ENCODE measurements at places on chromosomes 6 and 20.

DNA sequence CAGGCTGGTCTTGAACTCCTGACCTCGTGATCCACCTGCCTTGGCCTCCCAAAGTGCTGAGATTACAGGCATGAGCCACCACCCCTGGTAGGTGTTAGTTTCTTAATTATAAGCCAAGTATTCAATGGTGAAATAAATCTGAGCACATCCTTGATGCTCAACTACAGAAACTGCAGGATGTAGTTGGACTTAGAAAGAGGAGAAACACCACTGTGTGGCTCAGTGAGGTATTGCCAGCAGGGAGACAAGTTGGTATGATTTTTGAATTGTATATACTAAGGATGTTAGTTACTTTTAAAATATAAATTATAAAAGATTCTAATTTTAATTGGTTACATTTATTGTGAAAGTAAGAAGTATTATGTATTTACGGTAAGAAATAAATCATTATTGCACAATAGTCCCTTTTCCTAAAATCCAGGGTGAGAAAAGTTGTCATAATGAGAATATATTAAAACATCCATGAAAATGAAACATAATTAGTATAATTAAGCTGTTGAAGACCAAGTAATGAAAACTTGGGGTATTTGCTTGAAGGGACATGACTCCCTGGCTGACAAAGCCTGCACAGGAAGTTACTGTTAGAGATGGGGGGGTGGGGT lies 17.6 kb downstream of the SLC18B1 start:
- H3K27ac ChIP-seq: no peak overlapping the region
- H3K4me3 ChIP-seq: no peak overlapping the region
- no peaks in the 10 kb centered on the region for H3K27me3 ChIP-seq
- H3K4me1 ChIP-seq: no peaks in the 10 kb centered on the region
- peaks cover 22% of the 10 kb centered on the region for H3K36me3 ChIP-seq
- peak; percentile 27 for DNase-seq

DNA sequence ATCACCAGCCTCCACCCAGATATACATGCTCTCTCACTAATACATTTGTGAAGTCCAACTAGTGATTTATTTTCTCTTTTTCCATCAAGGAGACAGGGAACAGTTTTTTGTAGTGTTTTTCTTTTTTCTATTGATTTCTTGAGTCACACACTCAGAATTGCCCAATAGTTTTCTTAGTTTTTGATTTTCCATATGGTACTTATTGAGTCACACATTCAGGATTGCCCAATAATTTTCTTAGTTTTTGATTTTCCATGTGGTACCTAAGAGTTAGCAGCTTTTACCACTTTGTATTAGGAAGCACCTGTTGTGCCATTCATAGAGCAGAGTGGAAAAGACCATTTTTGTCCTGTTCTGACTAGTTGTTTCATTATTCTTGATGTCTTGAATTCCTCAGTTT lies 1268.8 kb downstream of the EPHA7 start:
- DNase-seq: no peak
- no peaks in the 10 kb centered on the region for H3K4me1 ChIP-seq
- H3K36me3 ChIP-seq: peaks cover 2% of the 10 kb centered on the region
- no peak overlapping the region for H3K27ac ChIP-seq
- no peak overlapping the region for H3K4me3 ChIP-seq
- no peaks in the 10 kb centered on the region for H3K27me3 ChIP-seq

- no peak overlapping the region for H3K27ac ChIP-seq
- H3K4me1 ChIP-seq: no peaks in the 10 kb centered on the region
- no peaks in the 10 kb centered on the region for H3K27me3 ChIP-seq
These were observed 106.4 kb downstream of the MRPL14 start for GRCh38 chr6:44020664-44021425.

GRCh38 chr6:112188906-112189305 lies 65.5 kb downstream of the LAMA4 start:
- H3K27me3 ChIP-seq: peaks cover 14% of the 10 kb centered on the region
- DNase-seq: no peak
- H3K4me1 ChIP-seq: no peaks in the 10 kb centered on the region
- H3K27ac ChIP-seq: no peak overlapping the region
- no peaks in the 10 kb centered on the region for H3K36me3 ChIP-seq
- H3K4me3 ChIP-seq: no peak overlapping the region

- no peak for DNase-seq
- H3K27me3 ChIP-seq: no peaks in the 10 kb centered on the region
- no peak overlapping the region for H3K4me3 ChIP-seq
- no peak overlapping the region for H3K27ac ChIP-seq
- H3K36me3 ChIP-seq: no peaks in the 10 kb centered on the region
These were observed 39.3 kb downstream of the TSBP1 start for GRCh38 chr6:32332433-32332832.

- H3K4me3 ChIP-seq: no peak overlapping the region
- H3K4me1 ChIP-seq: no peaks in the 10 kb centered on the region
- no peak for DNase-seq
- no peak overlapping the region for H3K27ac ChIP-seq
These were observed 90.7 kb downstream of the SNAP25 start for GRCh38 chr20:10309326-10309725.

- H3K27me3 ChIP-seq: peaks cover 14% of the 10 kb centered on the region
- no peaks in the 10 kb centered on the region for H3K36me3 ChIP-seq
- no peak overlapping the region for H3K4me3 ChIP-seq
- no peaks in the 10 kb centered on the region for H3K4me1 ChIP-seq
These were observed 622.6 kb downstream of the EPM2A start for GRCh38 chr6:145112711-145113148.

GRCh38 chr6:37289931-37290330 lies 32.0 kb upstream of the TMEM217 start:
- H3K4me3 ChIP-seq: no peak overlapping the region
- peak overlapping the region; percentile 24 for H3K27ac ChIP-seq
- H3K4me1 ChIP-seq: peaks cover 20% of the 10 kb centered on the region
- peak; percentile 17 for DNase-seq
- H3K36me3 ChIP-seq: peaks cover 44% of the 10 kb centered on the region
- no peaks in the 10 kb centered on the region for H3K27me3 ChIP-seq

- no peak overlapping the region for H3K4me3 ChIP-seq
- DNase-seq: no peak
- peaks cover 20% of the 10 kb centered on the region for H3K4me1 ChIP-seq
- H3K36me3 ChIP-seq: no peaks in the 10 kb centered on the region
- H3K27me3 ChIP-seq: no peaks in the 10 kb centered on the region
These were observed 2.4 kb upstream of the ZFP64 start for GRCh38 chr20:52193886-52194545.

GRCh38 chr6:169725125-169726048 lies 1.1 kb upstream of the PHF10 start:
- H3K4me3 ChIP-seq: peak overlapping the region; percentile 80
- peak; percentile 38 for DNase-seq
- peaks cover 9% of the 10 kb centered on the region for H3K36me3 ChIP-seq
- no peaks in the 10 kb centered on the region for H3K27me3 ChIP-seq
- H3K4me1 ChIP-seq: peaks cover 29% of the 10 kb centered on the region

DNA sequence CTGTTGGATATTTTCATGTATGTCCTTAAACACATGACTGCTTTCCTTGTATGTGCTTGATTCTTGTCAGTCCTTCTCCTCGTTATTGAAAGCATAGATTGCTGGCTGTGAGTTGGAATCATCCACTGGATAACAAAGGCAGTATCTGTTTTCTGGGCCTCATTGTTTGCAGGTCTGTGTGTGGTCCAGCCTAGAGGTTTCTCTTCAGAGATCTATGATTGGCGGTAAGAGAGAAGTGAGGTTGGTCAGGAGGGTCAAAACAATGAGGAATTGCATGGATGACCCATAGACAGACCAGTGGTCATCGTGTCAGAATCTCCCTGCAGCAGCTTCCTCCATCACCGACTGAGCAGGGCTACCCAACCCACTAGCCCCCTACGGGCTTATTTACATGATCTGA lies 915.0 kb downstream of the KIF16B start:
- no peak overlapping the region for H3K27ac ChIP-seq
- DNase-seq: no peak
- H3K27me3 ChIP-seq: no peaks in the 10 kb centered on the region
- H3K36me3 ChIP-seq: no peaks in the 10 kb centered on the region
- H3K4me1 ChIP-seq: no peaks in the 10 kb centered on the region
- no peak overlapping the region for H3K4me3 ChIP-seq

GRCh38 chr6:133671376-133671775 lies 217.5 kb upstream of the TCF21 start:
- no peak for DNase-seq
- H3K4me3 ChIP-seq: no peak overlapping the region
- peaks cover 6% of the 10 kb centered on the region for H3K27me3 ChIP-seq
- no peak overlapping the region for H3K27ac ChIP-seq
- no peaks in the 10 kb centered on the region for H3K4me1 ChIP-seq
- H3K36me3 ChIP-seq: no peaks in the 10 kb centered on the region

DNA sequence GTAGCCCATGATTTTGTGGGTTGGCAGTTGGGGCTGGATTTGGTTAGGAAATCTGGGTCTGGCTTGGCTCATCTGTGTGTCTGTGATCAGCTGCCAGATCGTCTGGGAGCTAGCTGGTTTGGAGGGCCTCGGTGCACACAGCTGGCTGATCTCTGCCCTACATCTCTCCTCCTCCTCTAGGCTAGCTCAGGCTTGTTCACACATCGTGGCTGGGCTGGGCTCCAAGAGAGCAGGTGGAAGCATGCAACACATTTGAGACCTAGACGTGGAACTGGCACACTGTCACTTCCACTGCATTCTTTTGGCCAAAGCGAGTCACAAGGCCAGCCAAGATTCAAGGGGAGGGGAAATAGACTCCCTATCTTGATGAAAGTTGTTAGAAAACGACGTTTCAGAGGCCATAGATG lies 15.9 kb downstream of the NDUFAF5 start:
- H3K27ac ChIP-seq: no peak overlapping the region
- peaks cover 30% of the 10 kb centered on the region for H3K36me3 ChIP-seq
- no peak for DNase-seq
- no peaks in the 10 kb centered on the region for H3K27me3 ChIP-seq
- no peaks in the 10 kb centered on the region for H3K4me1 ChIP-seq

GRCh38 chr6:116157391-116157790 lies 31.5 kb upstream of the COL10A1 start:
- no peaks in the 10 kb centered on the region for H3K27me3 ChIP-seq
- DNase-seq: no peak
- no peak overlapping the region for H3K27ac ChIP-seq
- no peak overlapping the region for H3K4me3 ChIP-seq
- peaks cover 34% of the 10 kb centered on the region for H3K36me3 ChIP-seq

DNA sequence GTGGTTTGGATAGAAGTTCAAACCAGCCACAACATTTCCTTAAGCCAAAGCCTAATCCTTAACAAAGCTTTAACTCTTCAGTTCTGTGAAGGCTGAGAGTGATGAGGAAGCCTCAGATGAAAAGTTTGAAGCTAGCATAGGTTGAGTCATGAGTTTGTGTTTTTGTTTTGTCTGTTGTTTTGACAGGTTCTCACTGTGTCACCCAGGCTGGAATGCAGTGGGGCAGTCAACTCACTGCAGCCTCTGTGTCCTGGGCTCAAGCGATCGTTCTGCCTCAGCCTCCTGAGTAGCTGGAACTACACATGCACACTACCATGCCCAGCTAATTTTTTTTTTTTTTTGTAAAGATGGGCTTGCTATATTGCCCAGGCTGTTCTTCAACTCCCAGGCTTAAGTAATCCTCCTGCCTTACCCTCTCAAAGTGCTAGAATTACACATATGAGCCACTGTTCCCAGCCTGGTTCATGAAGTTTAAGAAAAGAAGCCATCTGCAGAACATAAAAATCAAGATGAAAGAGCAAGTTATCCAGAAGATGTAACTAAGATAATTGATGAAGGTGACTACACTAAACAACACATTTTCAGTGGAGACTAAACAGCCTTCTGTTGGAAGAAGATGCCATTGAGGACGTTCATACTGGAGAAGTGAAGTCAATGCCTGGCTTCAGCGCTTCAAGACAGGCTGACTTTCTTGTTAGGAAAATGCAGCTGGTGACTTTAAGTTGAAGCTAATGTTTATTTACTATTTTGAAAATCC lies 96.2 kb downstream of the SMAP1 start:
- peaks cover 27% of the 10 kb centered on the region for H3K36me3 ChIP-seq
- no peak for DNase-seq
- H3K4me3 ChIP-seq: no peak overlapping the region
- H3K27ac ChIP-seq: no peak overlapping the region
- H3K4me1 ChIP-seq: no peaks in the 10 kb centered on the region

GRCh38 chr6:110509617-110510241 lies 33.3 kb upstream of the SLC22A16 start:
- H3K27ac ChIP-seq: no peak overlapping the region
- H3K27me3 ChIP-seq: peaks cover 6% of the 10 kb centered on the region
- no peaks in the 10 kb centered on the region for H3K4me1 ChIP-seq
- DNase-seq: no peak
- H3K4me3 ChIP-seq: no peak overlapping the region
- no peaks in the 10 kb centered on the region for H3K36me3 ChIP-seq

- no peaks in the 10 kb centered on the region for H3K36me3 ChIP-seq
- no peaks in the 10 kb centered on the region for H3K4me1 ChIP-seq
- DNase-seq: no peak
- H3K4me3 ChIP-seq: no peak overlapping the region
- no peak overlapping the region for H3K27ac ChIP-seq
These were observed 165.0 kb upstream of the SULF2 start for GRCh38 chr20:47950124-47950912.

- H3K27ac ChIP-seq: no peak overlapping the region
- no peaks in the 10 kb centered on the region for H3K27me3 ChIP-seq
- H3K36me3 ChIP-seq: no peaks in the 10 kb centered on the region
- H3K4me3 ChIP-seq: no peak overlapping the region
- no peaks in the 10 kb centered on the region for H3K4me1 ChIP-seq
These were observed 208.4 kb downstream of the CDH4 start for GRCh38 chr20:61460261-61461052.

GRCh38 chr20:49630396-49630951 lies 62.5 kb upstream of the PTGIS start:
- no peak overlapping the region for H3K4me3 ChIP-seq
- no peaks in the 10 kb centered on the region for H3K4me1 ChIP-seq
- H3K27me3 ChIP-seq: peaks cover 1% of the 10 kb centered on the region
- peaks cover 9% of the 10 kb centered on the region for H3K36me3 ChIP-seq
- H3K27ac ChIP-seq: no peak overlapping the region

GRCh38 chr6:4924661-4925271 lies 79.1 kb downstream of the RPP40 start:
- no peak overlapping the region for H3K4me3 ChIP-seq
- H3K4me1 ChIP-seq: peaks cover 29% of the 10 kb centered on the region
- H3K36me3 ChIP-seq: peaks cover 10% of the 10 kb centered on the region
- no peak overlapping the region for H3K27ac ChIP-seq
- no peak for DNase-seq

DNA sequence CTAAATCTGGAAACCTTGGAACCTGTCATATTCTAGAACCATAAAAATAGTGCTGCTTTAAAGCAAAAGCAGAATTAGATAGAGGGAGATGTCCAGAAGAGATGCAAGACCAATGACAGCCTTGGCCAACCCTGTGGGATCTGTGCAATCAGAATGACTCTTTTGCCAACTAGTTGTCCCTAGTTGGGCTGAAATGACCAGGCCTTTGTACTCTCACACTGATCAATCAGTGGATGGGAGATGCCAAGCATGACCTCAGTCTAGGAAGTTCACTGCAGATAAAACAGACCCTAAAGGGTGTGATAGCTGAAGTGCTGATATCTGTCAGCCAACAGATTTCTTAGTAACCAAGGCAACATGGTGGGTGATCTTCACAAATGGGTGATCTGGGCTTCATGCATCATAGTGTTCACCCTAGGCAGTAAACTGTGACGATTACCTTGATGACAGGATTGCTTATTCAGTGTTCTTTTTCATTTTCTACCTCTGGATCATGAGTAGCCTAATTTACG lies 52.1 kb downstream of the BCKDHB start:
- no peak overlapping the region for H3K27ac ChIP-seq
- H3K4me1 ChIP-seq: no peaks in the 10 kb centered on the region
- H3K27me3 ChIP-seq: no peaks in the 10 kb centered on the region
- no peaks in the 10 kb centered on the region for H3K36me3 ChIP-seq
- DNase-seq: no peak

- H3K27me3 ChIP-seq: no peaks in the 10 kb centered on the region
- H3K4me3 ChIP-seq: no peak overlapping the region
- H3K36me3 ChIP-seq: peaks cover 63% of the 10 kb centered on the region
- H3K4me1 ChIP-seq: peaks cover 75% of the 10 kb centered on the region
These were observed 15.9 kb downstream of the BCL2L1 start for GRCh38 chr20:31706607-31707257.

Data from activated naive CD4-positive, alpha-beta T cell treated with anti-CD3 and anti-CD28 coated beads for 36 hours (primary cell).